ENCODE measurements at places on chromosomes 11 and 22. TPM values are rescaled to one million over a fixed set of nuclear protein-coding genes. Genes with fewer than 3 reads are reported as not detected.
A peak's percentile ranks its signal among the peaks of the same experiment; 100 is the strongest.

- H3K4me1 ChIP-seq = peaks cover 35% of the 10 kb centered on the region
- peak; percentile 50 for DNase-seq
- peak within 1 kb of the TSS; percentile 98 for H3K4me3 ChIP-seq
- H3K27me3 ChIP-seq = no peaks in the 10 kb centered on the region
- peaks cover 23% of the 10 kb centered on the region for H3K36me3 ChIP-seq
- peak within 1 kb of the TSS; percentile 97 for H3K27ac ChIP-seq
These were observed at the start of gene GUCD1 for GRCh38 chr22:24554313-24555164. Gene GUCD1 (minus strand): TSS chr22:24555138. CDS start chr22:24554991, 147 bp downstream.

TNNT3 gene
- total RNA-seq = not detected

GRCh38 chr11:12043221-12043620 is 34.8 kb upstream of the DKK3 start:
- H3K27me3 ChIP-seq = no peaks in the 10 kb centered on the region
- no peak overlapping the region for H3K27ac ChIP-seq
- no peaks in the 10 kb centered on the region for H3K4me1 ChIP-seq
- no peaks in the 10 kb centered on the region for H3K36me3 ChIP-seq
- H3K4me3 ChIP-seq = no peak overlapping the region
- no peak for DNase-seq

DNA sequence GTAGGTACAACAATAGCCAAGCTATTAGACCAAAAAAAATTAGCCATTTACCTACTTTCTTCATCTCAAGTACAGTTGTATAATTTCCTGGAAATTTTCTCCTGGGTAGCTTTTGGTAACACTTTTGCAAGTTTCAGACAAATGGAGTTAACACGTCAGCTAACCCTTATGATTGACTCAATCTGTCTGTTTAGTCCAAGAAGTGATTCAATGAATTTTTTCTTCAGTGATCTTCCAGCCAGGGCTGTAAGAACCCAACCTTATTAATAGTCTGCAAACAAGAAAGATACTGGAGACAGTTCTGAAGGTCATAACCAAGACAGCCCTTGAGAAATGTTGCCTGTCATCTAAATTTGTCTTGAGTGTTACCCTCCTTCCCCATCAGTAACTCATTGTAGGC is 30.1 kb upstream of the FIBIN start:
- no peak overlapping the region for H3K27ac ChIP-seq
- no peaks in the 10 kb centered on the region for H3K4me1 ChIP-seq
- H3K27me3 ChIP-seq = no peaks in the 10 kb centered on the region
- H3K4me3 ChIP-seq = no peak overlapping the region
- DNase-seq = no peak

THAP7 gene
- total RNA-seq = 16.0 TPM

TCN1 gene
- not detected for total RNA-seq

DNA sequence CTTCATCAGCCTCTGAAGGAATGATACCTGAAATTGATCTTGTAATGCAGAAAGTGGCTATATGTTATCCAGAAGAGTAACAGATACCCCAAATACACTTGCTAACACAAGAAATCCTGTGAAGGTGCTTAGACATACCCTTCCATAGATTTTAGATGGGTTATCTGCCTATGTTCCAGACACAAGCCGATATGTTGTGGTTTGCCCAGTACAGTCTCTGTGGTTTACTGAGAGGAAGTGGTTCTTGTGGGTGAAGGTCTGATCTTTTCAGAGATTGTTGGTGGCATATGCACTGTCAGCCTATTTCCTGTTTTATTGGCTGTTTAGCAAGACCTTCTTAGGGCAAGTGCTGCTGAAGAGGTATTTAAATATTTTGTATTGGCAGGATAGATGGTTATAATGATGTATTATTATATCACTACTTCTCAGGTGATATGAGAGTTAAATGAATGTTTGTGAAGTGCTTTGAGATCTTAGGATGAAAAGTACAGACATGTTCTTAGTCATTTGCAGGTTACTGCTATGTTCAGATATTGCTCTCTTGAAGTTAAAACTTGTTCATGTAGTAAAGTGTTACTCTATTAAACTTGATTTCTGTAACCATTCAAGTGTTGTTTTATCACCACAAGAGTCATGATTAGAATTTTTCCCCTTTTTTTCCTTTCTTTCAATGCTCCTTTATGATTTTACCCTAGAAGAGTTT is 8.2 kb downstream of the ARHGEF12 start:
- no peaks in the 10 kb centered on the region for H3K36me3 ChIP-seq
- no peak overlapping the region for H3K27ac ChIP-seq
- H3K27me3 ChIP-seq = no peaks in the 10 kb centered on the region
- DNase-seq = no peak
- peaks cover 50% of the 10 kb centered on the region for H3K4me1 ChIP-seq

Data from right lobe of liver (tissue), 6 donors.